ENCODE measurements at places on chromosomes 2 and 18.

- DNase-seq = peak; percentile 68
These were observed 144.4 kb downstream of the MGAT5 start for GRCh38 chr2:134398300-134398699.

GRCh38 chr2:110182449-110182848, 22.4 kb downstream of the NPHP1 start:
- DNase-seq = no peak

DNA sequence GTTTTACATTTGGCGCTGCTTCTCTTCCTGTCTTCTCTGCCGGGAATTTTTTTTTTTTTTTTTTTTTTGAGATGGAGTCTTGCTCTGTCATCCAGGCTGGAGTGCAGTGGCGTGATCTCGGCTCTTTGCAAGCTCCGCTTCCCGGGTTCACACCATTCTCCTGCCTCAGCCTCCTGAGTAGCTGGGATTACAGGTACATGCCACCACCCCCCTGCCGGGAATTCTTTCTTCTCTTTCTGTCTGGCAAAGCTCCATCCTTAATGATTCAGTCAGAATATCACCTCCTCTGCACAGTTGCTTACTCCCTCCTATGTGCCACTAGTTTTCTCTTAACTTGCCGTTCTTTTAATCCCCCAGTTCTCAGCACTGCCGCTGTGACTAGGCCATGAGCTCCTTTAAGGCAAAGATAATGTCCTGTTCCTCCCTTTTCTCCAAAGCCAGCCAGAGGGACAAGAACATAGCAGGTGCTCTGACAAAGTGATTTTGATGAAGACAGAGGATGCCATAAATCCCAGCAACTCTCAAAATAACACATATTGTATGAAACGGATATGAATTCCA, 112.1 kb upstream of the LRATD1 start:
- no peak for DNase-seq

DNA sequence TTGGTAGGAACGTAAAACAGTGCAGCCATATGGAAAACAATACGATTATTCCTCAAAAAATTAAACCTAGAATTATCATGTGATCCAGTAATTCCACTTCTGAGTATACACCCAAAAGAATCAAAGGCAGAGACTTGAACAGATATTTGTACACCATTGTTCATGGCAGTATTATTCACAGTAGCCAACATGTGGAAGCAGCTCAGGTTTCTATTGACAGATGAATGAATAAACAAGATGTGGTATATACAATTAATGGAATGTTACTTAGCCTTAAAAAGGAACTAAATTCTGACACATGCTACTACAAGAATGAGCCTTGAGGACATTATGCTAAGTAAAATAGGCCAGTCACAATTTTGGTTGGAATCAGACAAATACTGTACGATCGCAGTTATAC, 14.2 kb upstream of the RTTN start:
- no peak for DNase-seq

- no peak for DNase-seq
These were observed 93.7 kb upstream of the RAB6C start for GRCh38 chr2:129885735-129886134.

DNA sequence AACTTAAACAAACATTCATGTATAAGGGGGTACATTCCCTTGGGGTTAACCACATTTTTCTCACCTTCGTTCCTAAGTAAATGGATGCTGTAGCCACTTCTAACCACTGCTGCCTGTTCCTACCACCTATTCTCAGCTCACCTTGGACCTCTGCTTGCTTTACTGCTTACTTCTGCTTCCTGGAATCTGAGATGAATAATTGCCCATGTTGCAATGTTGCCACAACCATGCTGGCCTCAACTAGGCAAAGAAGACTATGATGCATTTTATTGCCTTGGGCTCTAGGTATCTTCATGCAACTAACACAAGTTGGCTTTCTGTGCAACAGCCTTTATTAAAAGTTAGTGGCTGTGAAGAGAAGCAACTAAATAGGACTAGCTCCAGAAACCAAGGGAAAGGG, 106.3 kb upstream of the TCF4 start:
- DNase-seq = no peak

Data from AG08396 (cell line).